Bronchial epithelial cell (primary cell): ENCODE measurements at places on chromosomes 2 and 18. TPM values are rescaled to one million over a fixed set of nuclear protein-coding genes. Genes with fewer than 3 reads are reported as not detected.

UGT1A9 gene
- total RNA-seq = 0.26 TPM in 1 of 2 replicates, not detected in the other

- no peak for DNase-seq
Observed at GRCh38 chr2:11598228-11598731, 64.4 kb downstream of the GREB1 start.

DNA sequence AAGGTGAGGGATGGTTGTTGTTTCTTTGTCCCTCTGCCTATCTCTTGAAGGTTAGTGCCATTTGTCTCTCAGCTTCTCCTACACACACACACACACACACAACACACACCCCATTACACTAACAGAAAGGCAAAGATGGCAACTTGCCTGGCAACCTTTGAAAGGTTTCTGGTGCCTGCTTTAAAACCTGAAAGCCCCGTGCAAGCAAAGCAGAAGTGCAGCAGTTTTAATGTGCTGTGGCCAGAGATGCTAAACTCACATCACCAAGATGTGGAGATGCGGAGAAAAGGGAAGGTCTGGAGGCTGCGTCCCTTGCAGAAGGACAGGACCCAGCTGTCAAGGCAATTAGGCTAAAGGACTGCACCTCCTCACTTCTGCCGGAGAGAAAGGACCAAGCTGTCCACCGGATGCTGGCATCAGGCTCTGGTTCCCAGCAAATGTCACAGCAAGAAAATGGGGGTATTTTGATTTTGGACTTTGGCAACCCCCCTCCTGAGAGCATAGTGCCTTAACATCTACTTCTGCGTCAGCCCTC is 196.4 kb downstream of the ARL4C start:
- DNase-seq = no peak

- no peak for DNase-seq
Observed at GRCh38 chr18:32373505-32373904, 97.2 kb downstream of the GAREM1 start.

DNA sequence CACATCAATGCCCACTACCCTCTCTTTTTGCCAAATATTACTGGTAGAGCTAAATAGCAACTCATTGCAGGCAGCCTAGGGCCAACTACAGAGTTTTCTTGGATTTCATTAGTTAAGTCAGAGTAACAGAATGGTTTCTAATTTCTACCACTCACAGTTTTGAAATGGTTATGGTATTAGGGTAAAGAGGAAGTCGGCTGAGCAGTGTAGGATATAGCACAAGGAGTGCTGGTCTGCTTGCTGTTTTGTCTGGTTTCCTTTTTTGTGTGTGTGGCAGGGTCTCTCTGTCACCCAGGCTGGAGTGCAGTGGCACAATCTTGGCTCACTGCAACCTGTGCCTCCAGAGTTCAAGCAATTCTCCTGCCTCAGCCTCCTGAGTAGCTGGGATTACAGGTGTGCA is 289.2 kb upstream of the CCDC68 start:
- DNase-seq = no peak

- DNase-seq = no peak
Observed at GRCh38 chr2:179207047-179207446, 57.6 kb downstream of the SESTD1 start.

DNA sequence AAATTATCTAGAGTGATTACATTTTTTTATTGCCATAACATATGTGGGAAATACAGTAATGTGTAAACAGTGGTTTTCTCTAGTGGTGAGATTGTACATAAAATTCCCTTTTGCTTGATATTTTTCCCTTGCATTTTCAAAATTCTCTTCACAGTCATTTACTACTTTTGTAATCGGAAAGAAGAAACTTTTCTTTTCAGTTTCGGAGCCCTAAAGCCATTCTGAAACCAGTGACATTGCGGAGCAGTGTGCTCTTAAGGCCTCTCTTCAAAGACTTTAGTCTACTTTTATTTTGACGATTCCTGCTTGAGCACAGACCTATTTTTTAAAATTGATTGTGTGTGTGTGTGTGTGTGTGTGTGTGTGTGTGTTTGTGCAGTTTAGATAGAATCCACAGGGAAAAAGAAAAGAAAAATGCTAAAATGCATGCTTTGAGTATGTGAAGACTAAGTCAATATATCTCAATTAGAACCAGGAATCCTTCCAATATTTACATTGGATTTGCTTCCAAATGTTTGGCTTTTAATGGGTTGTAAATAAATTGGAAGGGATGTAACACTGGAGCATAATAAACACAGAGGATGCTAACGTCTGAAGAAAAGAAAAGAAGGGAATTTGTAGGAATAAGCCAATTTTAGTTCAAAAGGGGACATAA is 357.4 kb downstream of the RND3 start:
- no peak for DNase-seq
